ENCODE measurements at places on chromosomes 5 and 9.

- peak; percentile 50 for DNase-seq
These were observed 18.9 kb upstream of the SPTLC1 start for GRCh38 chr9:92133949-92134604.

- DNase-seq, result no peak
These were observed 30.7 kb upstream of the PSD2 start for GRCh38 chr5:139764886-139765408.

- DNase-seq, result no peak
These were observed 25.7 kb upstream of the FBXL7 start for GRCh38 chr5:15474143-15474719.

DNA sequence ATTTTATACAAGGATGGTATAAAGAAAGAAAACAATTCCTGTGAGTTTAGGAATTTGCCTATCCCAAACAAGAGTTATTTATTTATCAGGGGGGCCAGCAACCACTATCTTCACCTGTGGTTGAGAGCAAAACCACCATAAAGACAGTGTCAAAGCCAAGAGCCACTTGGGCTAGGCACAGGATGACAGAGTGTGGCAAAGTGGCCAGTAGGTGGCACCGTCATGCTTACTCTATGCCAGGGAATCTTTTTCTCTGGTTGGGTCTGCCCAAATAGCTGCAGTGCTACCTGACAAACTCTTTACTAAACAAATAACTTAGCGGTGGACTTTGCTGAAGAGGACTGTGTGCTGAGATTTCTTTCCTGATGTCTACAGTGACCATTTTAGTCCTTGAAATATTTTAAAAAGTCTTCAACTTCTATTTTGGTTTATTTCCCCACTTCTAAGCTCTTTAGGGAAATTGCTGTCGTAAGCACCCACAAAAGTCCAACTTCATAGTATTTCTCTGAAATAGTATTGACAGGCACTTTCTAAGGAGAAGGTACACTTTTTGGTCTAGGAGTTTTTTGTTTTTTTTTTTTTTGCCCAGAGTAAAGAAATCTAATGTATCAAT, 285.0 kb downstream of the RFX3 start:
- DNase-seq, result peak; percentile 36

- no peak for DNase-seq
These were observed 19.1 kb downstream of the CAMSAP1 start for GRCh38 chr9:135888126-135888765.

- no peak for DNase-seq
These were observed 2.1 kb downstream of the HNRNPAB start for GRCh38 chr5:178206166-178207101.

DNA sequence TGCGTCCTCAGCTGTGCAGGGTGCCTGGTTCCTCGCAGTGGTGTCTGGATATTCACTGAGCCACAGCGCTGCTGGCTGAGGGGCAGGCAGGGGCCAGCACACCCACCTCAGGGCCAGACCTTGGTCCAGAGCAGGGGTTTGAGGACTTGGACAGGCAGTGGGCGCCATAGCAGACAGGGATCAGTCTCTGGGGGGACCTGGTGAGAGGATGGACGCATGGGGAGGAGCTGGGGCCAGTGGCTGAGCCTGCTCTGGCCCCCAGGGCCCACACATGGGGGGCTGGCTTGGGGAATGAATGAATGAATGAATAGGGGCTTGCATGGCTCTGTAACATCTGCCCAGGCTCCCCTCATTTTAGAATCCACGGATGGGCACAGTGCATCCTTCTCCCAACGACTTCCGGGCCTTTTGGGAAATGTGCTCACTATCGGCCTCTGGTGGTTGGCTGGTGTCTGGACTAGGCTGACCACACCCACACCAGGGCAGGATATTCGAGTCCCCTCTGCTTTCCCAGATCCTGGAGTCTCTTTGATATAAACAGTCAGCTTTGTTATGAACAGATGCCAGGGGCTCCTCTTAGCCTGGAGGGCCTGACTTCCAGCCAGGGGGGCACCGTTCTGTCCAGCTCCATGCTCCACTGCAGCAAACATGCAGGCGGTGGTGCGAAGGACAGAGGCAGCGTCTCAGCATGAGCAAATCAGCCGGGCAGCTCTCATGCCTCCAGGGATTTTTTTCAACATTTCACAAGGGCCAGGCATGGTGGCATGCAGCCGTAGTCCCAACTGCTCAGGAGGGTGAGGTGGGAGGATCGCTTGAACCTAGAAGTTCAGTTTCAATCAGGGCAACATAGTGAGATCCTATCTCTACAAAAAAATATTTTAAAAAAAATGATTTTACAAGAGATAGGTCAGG, 62.6 kb downstream of the NEK6 start:
- peak; percentile 16 for DNase-seq

- no peak for DNase-seq
These were observed 580.5 kb downstream of the TLE1 start for GRCh38 chr9:81108821-81109220.

DNA sequence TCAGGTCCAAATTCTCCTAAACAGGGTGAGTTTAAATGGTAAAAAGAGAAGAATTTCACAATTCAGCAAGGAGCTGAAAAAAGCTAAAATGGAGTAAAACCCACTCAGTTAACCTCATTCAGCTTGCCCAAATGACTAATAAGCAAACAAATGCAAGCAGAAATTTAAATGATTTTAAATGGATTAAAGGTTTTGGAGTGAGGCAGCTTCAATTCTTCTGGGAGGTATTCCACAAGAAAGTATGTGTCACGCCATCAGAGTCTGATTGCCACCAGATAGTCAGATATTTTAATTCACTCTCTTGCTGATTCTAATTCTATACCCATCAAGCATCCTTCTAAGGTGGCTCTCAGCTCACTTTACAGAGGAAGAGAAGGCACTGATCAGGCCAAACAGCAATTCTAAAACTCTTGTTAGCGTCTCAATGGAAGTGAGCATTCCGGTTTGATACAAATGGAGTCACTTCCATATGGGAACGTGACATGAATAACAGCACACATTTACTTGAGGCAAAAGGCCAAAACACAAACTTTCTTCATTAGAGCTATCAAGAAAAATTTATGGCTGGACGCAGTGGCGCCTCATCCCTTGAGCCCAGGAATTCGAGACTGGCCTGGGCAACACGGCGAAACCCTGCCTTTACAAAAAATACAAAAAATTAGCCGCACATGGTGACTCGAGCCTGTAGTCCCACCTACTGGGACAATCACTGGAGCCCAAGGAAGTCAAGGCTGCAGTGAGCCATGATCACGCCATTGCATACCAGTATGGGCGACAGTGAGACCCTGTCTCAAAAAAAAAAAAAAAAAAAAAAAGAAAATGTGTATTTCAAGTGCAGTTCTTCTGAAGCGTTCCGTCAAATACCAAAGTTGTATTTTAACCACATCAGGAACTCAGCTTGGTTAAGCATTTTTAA, 2.0 kb downstream of the CLK4 start:
- no peak for DNase-seq

DNA sequence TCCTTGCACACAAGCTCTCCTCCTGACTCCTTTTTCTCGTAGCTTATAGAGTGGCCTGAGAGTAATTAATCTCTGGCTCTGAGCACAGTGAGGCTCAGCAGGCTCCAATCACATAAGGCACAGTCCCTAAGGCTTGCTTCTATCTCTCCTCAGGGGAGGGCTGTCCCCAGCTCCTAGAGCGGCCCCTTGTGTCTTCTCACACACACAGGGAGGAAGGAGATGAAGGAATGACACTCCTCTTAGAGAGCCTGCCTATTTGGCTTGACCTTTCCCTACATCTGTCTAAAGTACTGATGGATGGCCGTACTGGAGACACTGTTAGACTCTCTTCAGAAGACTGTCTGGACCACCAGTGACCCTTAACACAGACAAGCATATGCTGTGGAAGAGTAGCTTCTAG, 12.9 kb downstream of the TAS2R1 start:
- no peak for DNase-seq

GRCh38 chr5:99331061-99331460, 402.3 kb upstream of the CHD1 start:
- DNase-seq, result no peak

DNA sequence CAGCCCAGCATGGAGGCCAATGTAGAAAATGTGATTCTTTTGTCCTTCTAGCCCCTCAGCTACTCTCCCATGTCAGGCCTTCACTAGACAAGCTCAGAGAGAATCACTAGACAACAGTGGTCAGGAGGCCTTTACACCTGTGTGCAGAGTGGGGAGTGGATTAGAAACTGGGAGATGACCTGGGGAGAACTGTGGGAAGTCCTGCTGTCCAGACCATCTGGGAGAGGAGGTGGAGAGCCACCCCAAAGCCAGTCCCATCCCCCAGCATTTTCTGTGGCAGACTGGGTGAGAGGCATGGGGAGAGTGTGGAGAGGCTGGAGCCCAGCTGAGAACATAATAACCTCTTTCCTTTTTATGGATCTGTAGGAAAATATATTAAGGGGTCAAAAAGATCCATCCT, 452.0 kb upstream of the DMAC1 start:
- DNase-seq, result no peak

DNA sequence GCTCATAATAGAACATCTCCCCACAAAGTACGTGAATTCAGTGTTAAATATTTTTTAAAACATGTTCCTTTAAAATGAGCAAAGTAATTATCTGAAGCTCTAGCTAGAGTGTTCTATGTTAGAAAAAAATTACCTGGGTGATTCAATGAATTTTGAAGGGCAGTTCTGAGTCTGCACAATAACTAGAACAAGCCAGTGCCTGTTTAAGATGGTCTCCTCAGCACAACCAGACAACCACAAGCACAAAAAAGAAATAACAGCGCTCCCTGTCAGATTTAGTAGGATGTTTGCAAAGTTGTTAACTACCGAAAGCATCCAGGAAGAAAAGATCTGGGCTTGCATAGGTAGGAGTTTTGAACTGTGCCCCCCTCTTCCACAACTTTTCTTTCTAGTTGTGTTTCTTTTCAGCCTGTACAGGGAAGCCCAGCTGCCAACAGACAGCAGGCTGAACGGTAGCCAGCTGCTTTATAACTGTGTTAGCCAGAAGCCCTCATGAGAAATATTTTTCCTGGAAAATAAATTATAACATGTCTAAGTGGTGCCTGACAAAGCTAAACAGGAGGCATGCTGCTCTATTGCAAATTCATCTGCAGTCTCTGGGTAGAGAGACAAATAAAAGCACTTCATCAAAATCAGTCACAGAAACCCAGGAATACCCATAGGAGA, 1026.9 kb downstream of the MAT2B start:
- no peak for DNase-seq

DNA sequence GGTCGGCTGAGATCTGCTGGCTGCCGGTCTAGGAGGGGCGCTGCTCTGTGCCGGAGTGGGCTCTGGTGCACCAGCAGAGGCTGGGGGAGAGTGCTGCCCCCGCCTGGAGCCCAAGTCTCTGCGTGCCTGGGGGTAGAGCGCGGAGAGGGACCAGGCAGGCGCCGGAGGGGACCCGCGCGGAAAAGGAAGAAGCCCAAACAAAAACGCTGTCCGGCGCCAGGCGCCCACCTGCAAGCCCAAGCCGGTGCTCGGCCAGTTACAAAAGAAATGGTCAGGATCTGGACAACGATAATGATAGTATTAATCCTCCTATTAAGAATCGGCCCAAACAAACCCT, 571 bp upstream of the S1PR3 start:
- no peak for DNase-seq

DNA sequence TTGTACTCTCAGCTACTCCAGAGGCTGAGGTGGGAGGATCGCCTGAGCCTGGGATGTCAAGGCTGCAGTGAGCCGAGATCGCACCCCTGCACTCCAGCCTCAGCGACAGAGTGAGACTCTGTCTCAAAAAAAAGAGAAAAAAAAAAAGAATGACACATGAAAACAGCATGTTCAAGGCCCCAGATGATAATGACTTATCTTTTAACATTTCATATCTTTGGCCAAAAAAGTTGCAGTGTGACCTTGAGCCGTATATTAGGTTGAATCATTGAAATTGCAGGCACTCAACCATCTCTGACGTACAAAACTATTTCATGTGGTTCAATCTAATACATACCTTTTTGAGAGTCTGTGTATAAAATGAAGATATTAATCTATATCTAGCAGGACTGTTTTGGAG, 79.1 kb upstream of the CPEB4 start:
- no peak for DNase-seq

DNA sequence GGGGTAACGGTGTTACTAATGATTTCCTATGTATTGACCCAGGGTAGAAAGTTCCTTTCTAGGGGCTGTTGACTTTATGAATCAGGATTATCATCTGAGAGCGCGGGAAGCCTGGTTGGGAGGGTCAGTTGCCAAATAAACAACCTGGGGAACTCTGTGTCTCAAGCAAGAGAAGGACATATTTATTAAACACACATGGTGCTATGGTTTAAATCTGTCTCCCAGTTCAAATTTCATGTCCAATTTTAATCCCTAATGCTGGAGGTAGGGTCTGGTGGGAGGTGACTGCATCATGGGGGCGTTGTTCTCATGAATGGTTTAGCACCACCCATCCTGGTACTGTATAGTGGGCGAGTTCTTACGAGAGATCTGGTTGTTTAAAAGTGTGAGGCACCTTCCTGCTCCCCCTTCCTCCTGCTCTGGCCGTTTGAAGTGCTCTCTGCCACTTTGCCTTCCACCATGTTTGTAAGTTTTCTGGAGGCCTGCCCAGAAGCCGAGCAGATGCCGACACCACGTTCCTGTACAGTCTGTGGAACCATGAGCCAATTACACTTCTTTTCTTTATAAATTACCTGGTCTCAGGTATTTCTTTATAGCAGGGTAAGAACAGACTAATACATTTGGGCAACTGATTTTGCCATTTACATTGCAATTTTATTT, 19.7 kb upstream of the GAS1 start:
- DNase-seq, result no peak

DNA sequence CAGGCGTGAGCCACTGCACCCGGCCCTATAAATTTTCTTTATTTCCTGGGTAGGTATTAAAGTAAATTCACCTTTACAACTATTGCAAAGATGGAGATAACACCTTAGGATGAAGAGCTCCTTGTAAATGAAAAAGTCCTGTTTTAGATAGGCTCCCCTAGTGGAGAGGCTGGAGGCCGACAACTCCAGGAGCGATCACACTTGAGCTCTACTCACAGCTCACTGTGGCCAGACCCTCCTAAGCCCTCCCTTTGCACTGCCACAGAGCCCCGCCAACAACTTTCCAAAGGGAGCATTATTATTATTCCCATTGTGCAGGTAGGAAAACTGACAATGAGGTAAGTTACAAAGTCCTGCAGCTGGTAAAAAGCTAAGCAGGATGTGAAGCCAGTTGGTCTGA, 139.1 kb upstream of the ERCC6L2 start:
- DNase-seq, result no peak

GRCh38 chr5:150557509-150557872, 49.6 kb downstream of the NDST1 start:
- DNase-seq, result no peak

DNA sequence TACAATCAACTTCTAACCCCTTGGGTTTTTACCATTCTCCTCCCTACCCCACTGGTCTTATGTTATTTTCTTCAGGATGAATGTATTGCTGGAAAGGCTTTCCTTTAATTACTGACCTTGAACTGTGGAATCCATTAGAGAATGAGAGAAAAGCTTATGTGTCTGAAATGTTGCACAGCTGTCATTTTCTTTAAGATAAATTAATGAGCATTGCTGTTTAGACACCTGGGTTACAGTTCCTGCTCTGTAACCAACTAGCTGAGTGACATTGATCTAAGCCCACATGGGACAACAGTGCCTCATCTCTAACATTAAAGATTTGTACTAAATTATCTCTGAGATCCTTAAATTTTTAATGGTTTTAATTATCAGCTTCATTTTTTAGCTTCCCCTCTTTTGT, 507.0 kb downstream of the TAF11L14 start:
- DNase-seq, result no peak
